Central memory CD8-positive, alpha-beta T cell (primary cell): ENCODE measurements at places on chromosomes 3 and 15.

DNA sequence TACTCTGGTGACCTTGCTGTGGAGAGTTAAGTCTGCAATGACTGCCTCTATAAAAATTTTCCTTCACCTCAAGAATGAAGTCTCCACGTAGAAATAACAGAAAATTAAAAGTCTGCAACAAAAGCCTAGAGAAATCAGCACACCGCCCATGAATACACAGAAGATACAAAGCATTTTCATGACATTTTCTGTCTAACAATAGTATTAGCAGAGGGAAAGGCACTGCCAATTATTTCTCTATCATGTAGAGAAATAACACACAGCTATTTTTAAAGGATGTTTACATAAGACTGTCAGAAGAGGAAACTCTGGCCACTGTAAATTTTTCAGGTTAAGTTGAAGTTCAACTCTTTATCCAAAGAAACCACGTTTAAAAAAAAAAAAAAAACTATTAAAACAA is 80.8 kb downstream of the GSK3B start:
- no peak for DNase-seq

DNA sequence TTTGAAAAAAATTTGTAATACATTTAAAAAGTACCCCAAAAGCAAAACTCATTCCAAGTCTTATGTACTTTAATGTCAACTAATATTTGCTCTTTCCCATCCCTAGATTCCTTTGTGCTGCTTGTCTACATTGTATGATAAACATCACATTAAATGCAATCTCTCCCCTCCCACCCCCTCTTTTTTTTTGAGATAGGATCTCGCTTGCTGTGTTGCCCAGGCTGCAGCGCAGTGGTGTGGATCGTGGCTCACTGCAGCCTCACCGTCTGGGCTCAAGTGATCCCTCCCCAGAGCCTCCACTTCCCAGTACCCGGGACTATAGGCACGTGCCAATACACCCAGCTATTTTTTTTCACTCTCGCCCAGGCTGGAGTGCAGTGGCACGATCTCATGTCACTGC is 12.6 kb downstream of the MAP2K1 start:
- no peak for DNase-seq

GRCh38 chr3:106485217-106485616 is 616.4 kb upstream of the CBLB start:
- no peak for DNase-seq

GRCh38 chr15:43220991-43221403 is at the start of gene EPB42:
Gene EPB42 (minus strand): TSS chr15:43221018. CDS start chr15:43220825, 193 bp downstream.
- DNase-seq: no peak

- DNase-seq: no peak
Measured at GRCh38 chr15:98812716-98813446, 164.5 kb downstream of the IGF1R start.

- no peak for DNase-seq
Measured at GRCh38 chr3:11969986-11970385, 34.2 kb upstream of the SYN2 start.

- no peak for DNase-seq
Measured at GRCh38 chr3:8968375-8968882, 5.2 kb upstream of the RAD18 start.

DNA sequence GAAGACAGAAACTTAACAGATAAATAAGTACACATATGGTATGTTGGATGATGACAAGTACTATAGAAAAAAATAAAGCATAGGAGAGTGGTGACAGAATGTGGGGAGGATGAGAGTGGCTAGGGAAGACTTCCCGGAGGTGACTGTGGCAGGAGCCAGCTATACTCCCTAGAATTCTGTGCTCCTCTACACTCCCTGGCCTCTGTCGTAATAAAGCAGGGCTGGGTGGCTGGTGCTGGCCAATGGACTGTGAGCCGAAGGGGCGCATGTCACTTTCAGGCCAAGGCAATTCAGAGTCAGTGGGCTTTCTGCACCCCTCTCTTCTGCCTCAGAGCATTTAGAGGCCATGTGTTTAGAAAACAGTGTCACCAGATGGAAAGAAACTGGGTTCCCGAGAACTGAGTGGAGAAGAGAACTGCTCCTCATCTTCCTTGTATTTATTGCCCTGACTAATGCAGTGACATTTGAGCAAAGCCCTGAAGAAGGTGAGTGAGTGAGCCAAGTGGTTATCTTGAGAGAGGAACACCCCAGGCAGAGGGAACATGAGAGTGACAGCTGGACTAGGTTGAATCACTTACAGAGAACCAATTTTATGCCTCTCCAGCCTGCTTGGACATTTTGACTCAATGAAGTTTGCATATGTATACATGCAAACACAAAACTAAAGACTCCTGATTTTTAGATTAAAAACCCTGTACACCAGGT is 5.2 kb upstream of the VPS8 start:
- no peak for DNase-seq

GRCh38 chr3:147890114-147890513 is 480.9 kb downstream of the ZIC1 start:
- DNase-seq: no peak
